Lung (tissue), 17 donors: ENCODE measurements at places on chromosomes 6 and 20. TPM values are rescaled to one million over a fixed set of nuclear protein-coding genes. Genes with fewer than 3 reads are reported as not detected.

- DNase-seq, result no peak
Measured at GRCh38 chr20:63847237-63848002, 13.9 kb upstream of the ABHD16B start.

- no peak for DNase-seq
Measured at GRCh38 chr6:170174771-170175643, 115.9 kb downstream of the DLL1 start.

- peak; percentile 63 for DNase-seq
Measured at GRCh38 chr6:13615792-13616120, 621 bp downstream of the NOL7 start.

- DNase-seq, result no peak
Measured at GRCh38 chr20:32571566-32571965, 13.6 kb downstream of the NOL4L start.

DNA sequence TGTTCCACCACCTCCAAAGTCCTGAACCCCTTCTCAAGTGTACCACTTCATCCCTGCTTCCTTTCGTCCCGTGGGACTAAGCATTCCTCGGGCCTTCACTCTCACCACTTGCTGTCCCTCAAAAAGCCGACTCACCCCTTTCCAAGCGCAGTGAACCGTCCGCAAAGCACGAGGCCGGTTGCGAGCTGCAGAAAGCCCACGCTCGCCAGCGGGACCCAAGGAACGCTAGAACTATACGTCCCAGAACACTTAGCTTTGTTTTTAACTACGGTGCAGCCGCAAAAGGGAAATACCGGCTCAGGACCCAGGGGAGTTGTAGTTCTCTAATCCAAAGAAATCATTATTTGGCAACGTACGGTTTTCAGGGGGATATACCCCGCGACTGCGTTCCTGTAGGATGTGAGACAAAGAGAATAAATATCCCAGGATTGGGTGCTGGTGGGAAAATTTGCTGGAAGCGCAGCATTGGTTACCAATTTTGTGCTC lies 416 bp upstream of the POLR1H start:
- peak; percentile 50 for DNase-seq

- DNase-seq, result no peak
Measured at GRCh38 chr6:36938536-36938935, 16.0 kb upstream of the PI16 start.

DNA sequence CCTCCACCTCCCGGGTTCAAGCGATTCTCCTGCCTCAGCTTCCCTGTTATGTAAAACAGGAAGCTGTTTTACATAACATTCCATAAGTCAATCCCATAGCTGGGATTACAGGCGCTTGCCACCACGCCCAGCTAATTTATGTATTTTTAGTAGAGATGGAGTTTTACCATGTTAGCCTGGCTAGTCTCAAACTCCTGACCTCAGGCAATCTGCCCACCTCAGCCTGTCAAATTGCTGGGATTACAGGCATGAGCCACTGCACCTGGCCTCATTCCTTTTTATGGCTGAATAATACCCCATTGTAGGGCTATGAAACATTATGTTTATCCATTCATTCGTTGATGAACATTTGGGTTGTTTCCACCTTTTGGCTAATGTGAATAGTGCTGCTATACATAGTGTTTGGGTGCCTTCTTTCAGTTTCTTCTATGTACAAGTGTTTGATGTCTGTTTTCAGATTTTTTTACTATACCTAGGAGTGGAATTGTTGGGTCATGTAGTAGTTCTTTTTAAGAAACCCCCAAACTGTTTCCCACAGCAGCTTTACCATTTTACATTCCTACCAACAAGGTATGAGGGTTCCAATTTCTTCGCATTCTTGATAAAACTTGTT lies 138.7 kb upstream of the COL21A1 start:
- no peak for DNase-seq

DNA sequence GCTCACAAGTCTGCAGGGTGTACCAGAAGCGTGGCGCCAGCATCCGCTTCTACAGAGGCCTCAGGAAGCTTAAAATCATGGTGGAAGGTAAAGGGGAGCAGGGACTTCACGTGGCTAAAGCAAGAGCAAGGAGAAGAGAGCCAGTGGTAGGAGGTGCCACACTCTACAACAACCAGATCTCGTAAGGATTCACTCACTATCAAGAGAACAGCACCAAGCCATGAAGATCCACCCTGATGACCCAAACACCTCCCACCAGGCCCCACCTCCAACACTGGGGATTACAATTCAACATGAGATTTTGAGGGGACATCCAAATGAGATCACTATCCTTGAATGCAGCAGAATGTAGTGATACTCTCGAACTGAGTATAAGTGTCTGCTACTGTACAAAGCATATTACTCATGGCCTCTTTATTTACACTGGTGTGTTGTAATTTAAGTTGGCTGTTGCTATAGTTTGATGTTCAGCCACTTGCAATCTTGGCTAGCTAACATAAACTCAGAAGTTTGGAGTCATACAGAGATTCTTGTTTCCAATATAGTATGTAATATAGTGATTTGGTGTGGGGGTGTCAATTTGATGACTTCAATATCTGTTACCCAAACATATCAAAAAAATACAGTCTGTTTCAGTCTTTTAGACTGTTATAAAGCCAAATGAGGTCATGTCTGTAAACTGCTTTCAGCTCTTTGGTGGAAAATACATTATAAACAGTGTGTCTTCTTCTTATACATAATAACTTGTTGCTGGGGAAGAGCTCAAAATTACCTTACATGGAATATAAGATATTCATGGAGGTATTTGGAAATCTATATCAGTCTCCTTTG lies 39.4 kb upstream of the MYLIP start:
- peak; percentile 58 for DNase-seq

DNA sequence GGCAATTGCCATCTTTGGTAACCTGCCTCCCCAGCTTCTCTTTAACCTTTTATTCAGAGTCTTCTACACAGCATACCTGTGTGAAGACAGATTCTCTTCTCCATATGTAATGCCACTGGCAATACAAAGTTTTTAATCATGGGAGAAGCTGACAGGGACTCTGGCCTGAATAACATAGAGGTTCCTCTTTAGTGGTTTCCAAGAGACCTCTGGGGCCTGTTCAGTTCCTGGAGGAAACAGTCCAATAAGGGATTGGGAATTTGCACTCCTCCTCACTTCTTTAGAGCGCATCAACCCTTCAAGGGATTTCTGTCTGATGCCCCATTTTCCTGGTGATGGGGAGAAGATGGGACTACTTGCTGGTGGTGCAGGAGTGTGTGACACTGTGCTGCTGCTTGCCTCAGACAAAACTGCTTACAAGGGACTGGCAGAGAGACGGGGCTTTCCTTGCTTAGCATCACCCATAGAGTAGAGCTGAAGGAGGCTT lies 1.4 kb downstream of the RIMS1 start:
- DNase-seq, result no peak

DNA sequence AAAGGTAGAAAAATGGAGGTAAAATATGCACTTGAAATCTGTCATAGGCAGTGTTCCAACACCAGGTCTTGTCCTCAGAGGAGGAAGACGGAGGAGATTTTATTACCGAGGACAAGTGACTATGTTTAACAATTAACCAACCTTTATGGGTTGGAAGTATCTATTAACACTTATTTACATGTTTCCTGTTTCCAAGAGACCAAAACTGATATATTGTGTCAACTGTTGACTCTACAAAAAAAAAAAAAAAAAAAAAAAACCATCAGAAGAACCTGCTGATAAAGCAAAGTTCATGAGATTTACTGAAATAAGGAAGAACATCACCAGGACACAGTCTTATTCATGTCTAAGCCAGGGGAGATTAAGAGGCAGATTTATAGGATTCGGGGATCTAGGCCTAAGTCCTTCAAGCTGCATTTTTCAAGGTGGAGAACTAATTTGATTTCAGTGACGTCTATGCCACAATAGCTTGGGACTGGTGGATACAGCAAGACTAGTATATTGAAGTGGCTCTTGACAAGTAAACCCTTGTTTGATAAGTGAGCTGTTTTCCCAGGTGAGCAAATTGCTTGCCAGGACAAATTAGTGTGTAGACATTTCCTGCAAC lies 126.6 kb upstream of the NAA20 start:
- no peak for DNase-seq

DNA sequence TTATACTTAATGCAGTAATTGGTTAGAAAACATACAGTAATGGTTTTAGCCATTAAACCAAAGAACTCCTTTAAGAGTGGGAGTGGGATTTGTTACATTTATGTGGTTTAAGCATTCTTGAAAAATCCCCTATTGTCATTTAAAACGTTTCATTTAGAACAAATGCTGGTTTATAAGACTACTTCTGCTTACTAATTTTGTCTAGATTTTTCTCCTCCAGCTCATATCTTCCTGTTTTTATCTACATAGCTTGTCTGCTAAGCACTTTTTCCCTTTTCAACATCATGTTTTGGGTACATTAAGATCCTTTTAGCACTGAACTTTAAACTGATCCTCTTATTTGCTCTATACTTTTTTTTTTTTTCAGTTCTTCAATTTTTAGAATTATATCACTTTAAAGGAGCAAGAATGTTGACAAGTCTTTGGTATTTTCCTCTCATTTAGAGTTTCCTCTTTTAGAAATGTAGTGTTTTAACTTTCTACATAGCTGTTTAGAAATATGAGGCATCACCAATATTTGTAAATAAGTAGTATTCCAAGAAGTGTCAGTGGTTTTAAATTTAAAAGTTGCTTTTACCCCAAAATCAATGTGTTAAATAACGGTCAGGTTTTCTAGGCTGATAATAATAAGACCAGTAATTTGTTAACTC lies 80.9 kb downstream of the SESN1 start:
- DNase-seq, result no peak

GRCh38 chr6:57087916-57088315 lies 2.1 kb upstream of the ZNF451 start:
- DNase-seq, result no peak

GRCh38 chr6:41442352-41442672 lies 103.9 kb upstream of the FOXP4 start:
- no peak for DNase-seq

GRCh38 chr6:134416418-134417154 lies 98.7 kb upstream of the SGK1 start:
- DNase-seq, result no peak

GRCh38 chr6:56314683-56315523 lies 67.5 kb upstream of the COL21A1 start:
- DNase-seq, result peak; percentile 43

DNA sequence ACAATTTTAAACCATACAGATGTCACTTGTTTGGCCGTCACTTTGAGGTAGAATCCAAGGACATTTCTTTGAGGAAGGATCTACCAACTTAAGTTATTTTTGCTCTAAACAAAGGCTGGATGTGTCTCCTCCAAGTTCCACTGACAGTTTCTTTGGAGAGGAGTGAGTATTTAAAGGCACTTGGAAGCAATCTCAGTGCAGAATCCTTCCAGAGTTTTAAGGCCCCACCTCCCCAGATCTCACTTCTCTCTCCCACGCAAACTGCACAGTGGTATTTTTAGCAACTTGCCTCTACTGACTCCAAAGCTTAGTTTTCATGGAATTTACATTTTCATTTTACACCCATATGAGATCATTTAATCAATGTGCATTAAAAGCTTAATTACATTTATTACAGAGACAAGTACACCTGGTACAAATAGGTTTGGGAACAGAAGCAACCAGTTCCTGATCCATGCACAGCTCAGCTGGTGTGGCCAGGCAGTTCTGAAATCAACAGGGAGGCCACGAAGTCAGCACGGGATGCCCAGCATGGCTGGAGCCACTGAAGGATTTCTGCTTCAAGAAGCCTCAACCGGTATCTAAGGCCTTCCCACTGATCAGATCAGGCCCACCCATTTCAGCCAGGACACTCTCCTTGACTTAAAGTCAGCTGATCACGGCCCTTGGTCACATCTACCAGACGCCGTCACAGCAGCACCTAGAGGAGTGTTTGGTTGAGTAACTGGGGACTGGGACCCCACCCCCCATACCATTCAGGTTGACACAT lies 109.8 kb downstream of the SYCP2 start:
- DNase-seq, result peak; percentile 11

- no peak for DNase-seq
Measured at GRCh38 chr20:38226553-38226952, 34.0 kb downstream of the KIAA1755 start.

DNA sequence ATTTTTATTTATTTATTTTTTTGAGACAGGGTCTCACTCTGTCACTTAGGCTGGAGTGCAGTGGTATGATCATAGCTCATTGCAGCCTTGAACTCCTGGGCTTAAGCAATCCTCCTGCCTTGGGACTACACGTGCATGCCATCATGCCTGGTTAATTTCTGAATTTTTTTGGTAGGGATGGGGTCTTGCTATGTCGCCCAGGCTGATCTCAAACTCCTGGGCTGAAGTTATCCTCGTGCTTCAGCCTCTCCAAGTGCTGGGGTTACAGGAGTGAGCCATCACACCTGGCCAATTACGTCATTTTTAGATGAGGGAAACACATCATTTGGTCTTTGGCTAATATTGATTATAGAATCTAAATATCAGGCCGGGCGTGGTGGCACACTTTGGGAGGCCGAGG lies 32.1 kb downstream of the SOX4 start:
- no peak for DNase-seq

- no peak for DNase-seq
Measured at GRCh38 chr20:2108498-2108897, 6.9 kb downstream of the STK35 start.

Gene LY6G6C
- not detected for total RNA-seq

Gene SNAI1
- 0.74 TPM for total RNA-seq

Gene ARFGEF3
- 20.5 TPM for total RNA-seq

Gene HRH3
- total RNA-seq, result not detected

Gene SLC35F1
- 0.09 TPM for total RNA-seq

Gene FRS3
- 11.2 TPM for total RNA-seq

Gene UTRN
- 207 TPM for total RNA-seq
